Left renal pelvis (tissue), 4 donors: ENCODE measurements at places on chromosomes 5 and 9. TPM values are rescaled to one million over a fixed set of nuclear protein-coding genes. Genes with fewer than 3 reads are reported as not detected.

DNA sequence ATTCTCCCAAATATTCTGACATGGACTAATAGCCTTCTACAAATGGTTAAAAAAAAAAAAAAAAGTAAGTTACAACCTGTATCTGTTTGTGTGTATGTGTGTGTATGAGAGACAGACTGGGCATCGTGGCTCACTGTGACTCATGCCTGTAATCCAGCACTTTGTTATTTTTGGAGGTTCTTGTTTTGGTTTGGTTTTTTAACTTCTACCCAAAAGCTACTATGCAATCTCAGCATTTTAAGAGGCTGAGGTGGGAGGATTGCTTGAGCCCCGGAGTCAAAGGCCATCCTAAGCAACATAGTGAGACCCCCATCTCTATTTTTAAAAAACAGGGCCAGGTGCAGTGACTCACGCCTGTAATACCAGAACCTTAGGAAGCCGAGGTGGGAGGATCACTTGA is 17.6 kb upstream of the HAVCR1 start:
- no peak for DNase-seq

DNA sequence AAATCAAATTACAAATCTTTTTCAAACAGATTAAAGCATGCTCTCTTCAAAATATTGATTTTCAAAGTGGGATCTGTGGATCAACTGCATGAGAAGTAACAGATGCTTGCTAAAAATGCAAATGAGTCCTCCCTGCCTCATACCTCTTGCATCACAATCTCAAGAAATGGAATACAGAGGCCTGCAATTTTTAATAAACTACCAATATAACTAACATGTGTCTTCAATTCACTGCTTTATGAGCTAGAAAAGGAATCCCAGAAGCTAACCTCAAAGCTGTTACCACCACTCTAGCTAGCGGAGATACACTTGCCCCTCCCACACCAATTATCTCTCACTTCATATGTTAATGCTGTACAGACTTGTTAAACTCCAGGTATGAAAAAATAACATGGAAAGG is 9.6 kb downstream of the OR13C5 start:
- no peak for DNase-seq

DNA sequence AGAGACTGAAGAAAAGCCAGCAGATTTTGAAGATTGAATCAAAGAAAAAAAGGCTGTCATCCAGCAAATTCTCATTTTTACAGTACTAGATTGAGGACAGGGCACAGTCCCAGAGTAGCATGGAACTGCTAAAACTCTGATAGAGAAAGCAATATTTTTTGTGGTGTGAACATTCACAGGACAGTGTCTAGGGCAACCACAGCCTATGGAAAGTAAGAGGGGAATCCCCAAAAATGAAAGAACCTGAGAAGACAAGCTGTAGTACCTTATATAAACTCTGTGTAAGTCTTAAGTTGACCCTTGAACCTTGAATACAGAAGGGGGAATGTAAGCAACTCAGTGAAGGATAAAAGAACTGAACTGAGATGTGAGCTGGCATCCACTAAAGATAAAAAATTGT is 540.3 kb downstream of the HINT1 start:
- DNase-seq, result no peak

GRCh38 chr5:142484821-142485387 is 160.1 kb upstream of the SPRY4 start:
- no peak for DNase-seq

- DNase-seq, result no peak
Observed at GRCh38 chr9:93139365-93140182, 5.5 kb upstream of the NINJ1 start.

The PCDHA11 gene
- 0.17 TPM for polyA plus RNA-seq

The PCDHGA11 gene
- 4.5 TPM for polyA plus RNA-seq

The GABBR2 gene
- 4.0 TPM for polyA plus RNA-seq

The HNRNPK gene
- 950 TPM for polyA plus RNA-seq

The LCP2 gene
- polyA plus RNA-seq, result 7.4 TPM

The RUSC2 gene
- 18.2 TPM for polyA plus RNA-seq

The TOR4A gene
- 3.0 TPM for polyA plus RNA-seq
